ENCODE measurements at places on chromosomes 2 and 18. TPM values are rescaled to one million over a fixed set of nuclear protein-coding genes. Genes with fewer than 3 reads are reported as not detected.
A peak's percentile ranks its signal among the peaks of the same experiment; 100 is the strongest.

GRCh38 chr2:215363461-215364156, 51.8 kb downstream of the ATIC start:
- no peak for ATAC-seq

Gene WDR54
- 8.1 TPM for total RNA-seq

DNA sequence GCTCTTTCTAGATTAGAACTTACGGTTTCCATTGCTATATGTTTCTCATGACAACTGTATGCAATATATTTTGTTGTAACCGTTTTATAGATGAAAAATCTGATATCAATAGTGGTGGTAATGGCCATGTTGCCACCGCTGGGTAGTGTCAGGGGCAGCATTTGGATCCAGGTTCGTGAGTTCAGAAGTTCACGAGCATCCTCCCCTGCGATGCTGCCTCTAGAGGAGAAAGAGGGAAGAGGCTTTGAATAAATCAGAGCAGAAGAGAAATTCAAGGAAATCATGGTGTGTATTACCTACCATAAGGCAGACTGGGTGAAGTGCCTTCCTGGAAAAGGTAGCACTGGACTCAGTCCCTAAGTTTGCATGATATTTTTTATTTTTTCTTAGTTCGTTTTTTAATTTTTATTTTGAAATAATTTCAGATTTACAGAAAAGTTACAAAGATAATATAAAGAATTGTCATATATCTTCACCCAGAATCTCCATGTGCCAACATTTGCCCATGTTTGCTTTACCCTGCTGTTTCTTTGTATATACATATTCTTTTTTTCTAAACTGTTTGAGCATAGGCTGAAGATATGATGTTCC, 3.3 kb upstream of the ZBTB7C start:
- ATAC-seq: no peak

DNA sequence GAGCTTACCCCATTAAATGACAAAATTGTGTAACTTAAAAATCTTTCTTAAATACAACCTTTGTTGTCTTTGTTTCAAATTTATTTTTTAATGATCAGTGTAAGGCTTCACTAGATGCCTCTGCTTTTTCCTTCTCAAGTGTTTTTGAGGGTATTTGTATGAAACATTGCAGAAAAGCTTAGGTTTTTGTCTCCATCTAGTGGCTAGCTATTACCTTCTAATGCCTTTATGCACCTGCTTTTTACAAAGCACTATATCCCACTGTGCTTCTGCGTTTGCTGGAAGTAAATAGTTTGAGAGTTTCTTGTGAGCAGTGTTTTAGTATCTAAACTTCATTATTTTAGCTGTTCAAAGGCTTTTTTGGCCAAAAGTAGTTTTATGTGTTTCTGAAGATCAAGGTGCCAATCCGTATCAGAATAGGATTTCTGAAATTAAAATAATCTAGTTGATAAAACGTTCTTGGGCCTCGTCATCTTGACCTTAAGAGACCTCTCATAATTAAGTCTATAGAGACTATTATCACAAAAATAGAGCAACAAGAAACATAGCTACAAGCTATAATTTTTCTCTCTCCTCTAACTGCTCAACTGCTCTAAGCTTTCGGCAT, 47.0 kb downstream of the IWS1 start:
- peak; percentile 34 for ATAC-seq

Gene AMER3
- total RNA-seq: not detected

GRCh38 chr2:43133336-43133707, 93.1 kb downstream of the ZFP36L2 start:
- no peak for ATAC-seq

GRCh38 chr18:75562216-75562615, 134.7 kb upstream of the SMIM21 start:
- no peak for ATAC-seq

- no peak for ATAC-seq
Measured at GRCh38 chr2:144550911-144551310, 31.0 kb upstream of the ZEB2 start.

- peak; percentile 28 for ATAC-seq
Measured at GRCh38 chr2:10721396-10722251, at the start of gene ATP6V1C2. TSS of gene ATP6V1C2 (plus strand) at chr2:10721630. CDS start at chr2:10722850, 1,220 bp downstream.

Gene SLC40A1
- 96.3 TPM for total RNA-seq

GRCh38 chr18:25093141-25093540, 258.8 kb downstream of the ZNF521 start:
- ATAC-seq: no peak

GRCh38 chr2:178075006-178075326, 2.4 kb upstream of the PDE11A start:
- no peak for ATAC-seq

DNA sequence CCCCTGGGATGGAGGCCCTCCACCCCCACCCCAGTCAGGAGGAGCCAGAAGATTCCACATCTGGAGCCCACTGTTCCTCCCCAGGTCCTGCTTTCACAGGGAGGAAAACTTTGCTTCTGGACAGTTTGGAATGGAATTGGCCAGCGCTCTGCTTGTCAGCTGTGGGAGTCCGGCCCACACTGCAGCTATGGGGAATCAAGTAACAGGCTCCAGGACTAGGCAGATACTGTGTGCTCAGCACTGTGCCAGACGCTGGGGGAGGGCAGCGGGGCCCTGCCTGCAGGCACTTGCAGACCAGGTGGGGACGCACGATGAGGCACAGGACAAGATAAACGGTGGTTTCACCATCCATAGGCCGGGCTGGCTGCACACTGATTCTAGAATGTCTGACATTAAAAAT, 114.0 kb downstream of the STPG4 start:
- ATAC-seq: peak; percentile 19

GRCh38 chr2:102790091-102790455, 28.2 kb downstream of the TMEM182 start:
- ATAC-seq: no peak

GRCh38 chr2:192035731-192036442, 158.8 kb downstream of the TMEFF2 start:
- peak; percentile 25 for ATAC-seq

GRCh38 chr2:201558665-201559064, 84.6 kb downstream of the TMEM237 start:
- ATAC-seq: no peak

Gene C2orf80
- total RNA-seq: not detected

GRCh38 chr2:20050646-20051531, 539 bp downstream of the LAPTM4A start:
- ATAC-seq: no peak

- no peak for ATAC-seq
Measured at GRCh38 chr2:174153757-174154680, 94.3 kb downstream of the OLA1 start.

GRCh38 chr2:38581193-38582147, 21.3 kb downstream of the HNRNPLL start:
- ATAC-seq: peak; percentile 66

GRCh38 chr2:88838165-88838635, 146.7 kb downstream of the RPIA start:
- no peak for ATAC-seq

DNA sequence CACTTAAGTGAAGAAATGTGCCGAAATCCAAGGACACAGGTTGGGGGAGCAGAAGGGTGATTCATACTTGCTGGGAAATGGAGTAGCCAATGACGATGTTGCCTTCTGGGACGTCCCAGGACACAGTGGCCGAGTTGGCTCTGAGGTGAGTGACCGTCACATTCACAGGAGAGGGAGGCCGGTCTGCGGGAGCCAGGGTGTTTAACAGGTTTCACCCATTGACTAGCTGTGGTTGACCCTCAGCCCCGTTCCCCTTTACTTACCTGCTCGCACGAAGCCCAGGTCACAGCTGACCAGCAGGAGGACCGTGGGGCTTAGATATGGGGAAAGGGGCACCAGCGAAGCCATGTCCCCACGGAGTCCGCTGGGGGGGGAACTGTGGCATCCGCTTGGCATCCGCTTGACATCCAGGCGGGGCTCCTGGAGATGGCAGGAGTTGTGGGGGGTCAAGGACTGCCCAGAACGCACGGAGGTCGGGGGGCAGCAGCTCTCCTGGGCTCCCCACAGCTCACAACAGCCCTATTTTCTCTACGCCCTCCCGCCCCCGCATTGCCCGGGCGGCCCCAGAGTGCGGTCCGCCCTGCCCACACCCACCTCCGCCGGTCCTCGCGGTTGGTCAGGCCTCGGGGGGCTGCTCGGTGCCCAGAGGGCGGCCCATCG, 586 bp downstream of the FNDC4 start:
- peak; percentile 30 for ATAC-seq

GRCh38 chr2:239881031-239881471, 144.1 kb downstream of the NDUFA10 start:
- ATAC-seq: no peak

Gene LYPD1
- not detected for total RNA-seq

Gene RNF125
- 3.5 TPM for total RNA-seq

GRCh38 chr2:22970284-22970975, 414.5 kb upstream of the KLHL29 start:
- ATAC-seq: no peak

- ATAC-seq: no peak
Measured at GRCh38 chr2:127425540-127426490, 7.6 kb downstream of the PROC start.

Gene PLEKHA3
- total RNA-seq: 29.1 TPM

Gene RTKN
- total RNA-seq: 10.9 TPM

DNA sequence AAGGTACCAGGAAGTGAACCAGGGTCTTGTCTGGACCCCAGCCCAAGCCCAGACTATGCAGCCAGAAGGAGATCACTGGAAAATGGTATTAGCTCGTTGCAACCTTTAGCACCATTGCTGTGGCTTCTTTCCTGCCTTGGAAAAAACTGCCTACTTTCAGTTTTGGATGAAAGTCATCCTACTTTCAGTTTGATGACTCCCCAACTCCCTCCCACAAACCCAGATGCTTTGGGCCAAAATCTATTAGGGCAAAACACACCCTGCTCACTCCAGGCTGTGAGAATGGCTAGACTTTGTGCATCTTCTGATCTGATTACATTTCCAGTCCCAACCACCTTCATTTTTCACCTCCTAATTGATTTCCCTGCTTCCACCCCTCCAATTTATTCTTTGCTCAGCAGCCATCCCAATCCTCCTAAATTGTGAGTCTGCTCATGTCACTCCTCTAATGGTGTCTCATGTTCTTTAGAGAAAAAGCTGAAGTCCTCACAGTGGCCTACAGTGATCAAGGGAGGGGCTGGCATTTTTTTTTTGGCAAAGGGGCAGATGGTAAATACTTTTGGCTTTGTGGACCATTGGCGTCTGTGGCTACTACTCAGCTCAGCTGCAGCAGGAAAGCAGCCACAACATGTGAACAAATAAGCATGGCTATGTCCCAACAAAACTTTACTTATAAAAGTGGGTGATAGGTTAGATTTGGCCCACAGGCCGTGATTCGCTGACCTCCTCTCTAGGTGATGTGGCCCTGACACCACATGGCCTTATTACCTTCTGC, 368.7 kb downstream of the SLC4A3 start:
- ATAC-seq: no peak

Data from gastroesophageal sphincter (tissue), 4 donors.